ENCODE measurements at places on chromosomes 3 and 15. TPM values are rescaled to one million over a fixed set of nuclear protein-coding genes. Genes with fewer than 3 reads are reported as not detected.

- peaks cover 29% of the 10 kb centered on the region for H3K36me3 ChIP-seq
- no peak for DNase-seq
- H3K27me3 ChIP-seq, result no peaks in the 10 kb centered on the region
- peak overlapping the region; percentile 71 for H3K27ac ChIP-seq
- H3K4me3 ChIP-seq, result no peak overlapping the region
- H3K4me1 ChIP-seq, result peaks cover 12% of the 10 kb centered on the region
These were observed 169.0 kb downstream of the GHSR start for GRCh38 chr3:172279191-172279640.

GRCh38 chr3:58624550-58624949 lies 42.0 kb downstream of the FAM3D start:
- no peak overlapping the region for H3K4me3 ChIP-seq
- H3K36me3 ChIP-seq, result no peaks in the 10 kb centered on the region
- no peaks in the 10 kb centered on the region for H3K4me1 ChIP-seq
- peaks cover 1% of the 10 kb centered on the region for H3K27me3 ChIP-seq
- no peak for DNase-seq
- H3K27ac ChIP-seq, result no peak overlapping the region

DNA sequence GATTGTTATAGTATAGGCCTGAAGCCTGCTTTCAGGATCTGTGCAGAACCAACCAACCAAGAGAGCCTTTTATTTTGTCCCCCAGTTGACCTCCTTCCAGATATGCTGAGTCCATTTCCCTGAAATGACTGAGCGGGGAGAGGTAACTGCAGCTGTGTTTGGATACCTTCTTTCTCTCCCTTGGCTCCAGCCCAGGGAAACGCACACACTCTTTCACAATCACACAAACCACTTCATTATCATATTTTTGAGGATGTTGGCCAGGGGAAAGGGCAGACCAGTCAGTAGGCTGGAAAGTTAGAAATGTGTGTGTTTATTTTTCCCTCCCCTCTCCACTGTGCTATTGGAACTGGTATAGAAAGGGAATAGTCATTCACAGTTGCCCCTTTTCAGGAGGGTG lies 417.7 kb upstream of the TBL1XR1 start:
- H3K4me3 ChIP-seq, result no peak overlapping the region
- DNase-seq, result no peak
- H3K4me1 ChIP-seq, result peaks cover 27% of the 10 kb centered on the region

The ELL3 gene
- 2.1 TPM for total RNA-seq

The C3orf20 gene
- total RNA-seq, result 0.19 TPM

GRCh38 chr3:137121704-137122314 lies 164.0 kb downstream of the IL20RB start:
- H3K27ac ChIP-seq, result no peak overlapping the region
- peaks cover 14% of the 10 kb centered on the region for H3K27me3 ChIP-seq
- no peaks in the 10 kb centered on the region for H3K4me1 ChIP-seq
- no peaks in the 10 kb centered on the region for H3K36me3 ChIP-seq
- no peak overlapping the region for H3K4me3 ChIP-seq

The CELSR3 gene
- total RNA-seq, result 15.2 TPM

GRCh38 chr3:126442094-126442855 lies 33.4 kb downstream of the ZXDC start:
- no peak overlapping the region for H3K27ac ChIP-seq
- H3K27me3 ChIP-seq, result no peaks in the 10 kb centered on the region
- no peak for DNase-seq

DNA sequence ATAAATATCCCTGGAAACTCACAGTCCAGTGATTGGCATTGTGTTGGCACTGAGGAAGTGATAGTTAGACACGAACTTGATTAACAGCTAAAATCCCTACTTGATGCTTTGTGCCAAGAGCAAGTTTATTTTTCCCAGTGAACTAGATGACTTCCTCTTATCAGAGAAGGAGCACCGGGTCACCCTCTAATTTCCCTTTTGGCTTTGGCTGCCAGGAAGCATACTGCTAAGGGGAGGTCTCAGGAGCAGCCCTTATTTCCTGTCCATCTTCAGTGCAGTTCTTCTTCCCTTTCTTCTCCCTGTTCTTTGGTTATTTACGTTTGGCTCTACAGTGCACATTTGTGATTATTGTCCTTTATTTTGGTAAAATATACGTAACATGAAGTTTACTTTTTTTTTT lies 13.0 kb downstream of the FBLN2 start:
- H3K27ac ChIP-seq, result no peak overlapping the region
- no peak for DNase-seq
- H3K27me3 ChIP-seq, result peaks cover 8% of the 10 kb centered on the region
- no peak overlapping the region for H3K4me3 ChIP-seq
- H3K4me1 ChIP-seq, result peaks cover 11% of the 10 kb centered on the region

The TMEM40 gene
- total RNA-seq, result not detected

The SERPINI2 gene
- 1.8 TPM for total RNA-seq

The ZNF592 gene
- total RNA-seq, result 40.5 TPM

All from progenitor cell of endocrine pancreas (in vitro differentiated cells).